Muscle of arm (tissue), 14 donors: ENCODE measurements at places on chromosomes 2 and 18.

GRCh38 chr2:21258082-21258481 lies 134.3 kb downstream of the TDRD15 start:
- no peak for DNase-seq

GRCh38 chr18:49716035-49716434 lies 97.3 kb downstream of the ACAA2 start:
- DNase-seq, result no peak

DNA sequence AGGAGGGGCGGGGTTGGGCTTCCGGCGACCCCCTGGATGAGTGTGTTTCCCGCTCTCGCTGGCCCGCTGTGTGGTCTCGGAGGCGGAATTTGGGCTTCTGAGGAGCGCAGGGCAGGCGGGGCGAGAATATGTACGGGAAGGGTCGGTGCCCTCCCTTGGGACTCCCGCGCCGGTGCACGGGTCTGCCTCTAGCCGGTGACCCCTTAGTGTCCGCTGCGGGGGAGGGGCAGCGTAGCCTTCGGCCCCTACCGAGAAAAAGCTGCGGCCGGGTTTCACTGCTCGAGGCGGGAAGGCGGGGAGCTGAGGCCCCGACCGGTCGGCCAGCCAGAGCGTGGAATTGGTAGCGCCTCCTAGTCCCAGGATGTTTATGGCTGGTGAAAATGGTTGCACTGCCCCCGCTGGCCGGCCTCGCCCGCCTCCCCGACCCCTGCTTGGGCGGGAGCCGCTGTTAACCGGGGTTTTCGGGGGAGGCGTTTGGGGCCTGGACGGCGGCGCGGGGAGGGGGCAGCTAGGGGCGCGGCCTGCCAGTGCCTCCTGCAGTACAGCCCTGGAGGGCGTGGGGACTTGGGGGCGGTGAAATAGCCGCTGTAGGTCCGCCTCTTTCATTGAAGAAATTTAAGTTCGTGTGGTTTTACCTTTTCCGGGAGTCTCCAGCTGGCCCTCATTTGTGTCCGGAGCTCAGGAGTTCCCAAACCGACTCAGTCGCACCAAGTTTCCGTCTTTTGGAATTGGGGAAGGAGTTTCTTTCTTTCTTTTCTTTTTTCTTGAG lies at the start of gene UGP2:
TSS of gene UGP2 (plus strand) at position 643 of the 769 bp plus-strand sequence. CDS start 290 bp downstream, outside the sequence.
- DNase-seq, result peak; percentile 90

DNA sequence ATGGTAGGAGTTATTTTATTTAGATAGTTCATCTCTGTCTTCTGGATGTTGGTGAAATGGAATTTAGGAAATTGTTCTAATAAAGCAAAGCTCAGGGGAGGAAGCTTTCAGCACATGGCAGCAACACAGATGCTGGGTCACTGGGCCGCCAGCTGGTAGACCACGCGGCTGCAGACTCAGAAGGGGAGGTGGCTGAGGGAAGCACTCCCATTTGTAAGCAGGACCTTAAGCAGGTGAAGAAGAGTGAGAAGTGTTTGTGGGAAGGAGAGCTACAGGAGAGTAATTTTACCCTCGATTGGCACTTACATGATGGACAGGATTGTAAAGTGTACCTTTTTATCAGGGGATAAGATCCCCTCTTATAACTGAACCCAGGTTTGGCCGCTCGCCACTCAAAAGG lies 24.4 kb downstream of the NMS start:
- no peak for DNase-seq

- no peak for DNase-seq
Measured at GRCh38 chr18:32553174-32553573, 82.5 kb upstream of the GAREM1 start.
